ENCODE measurements at places on chromosomes 6 and 20.

DNA sequence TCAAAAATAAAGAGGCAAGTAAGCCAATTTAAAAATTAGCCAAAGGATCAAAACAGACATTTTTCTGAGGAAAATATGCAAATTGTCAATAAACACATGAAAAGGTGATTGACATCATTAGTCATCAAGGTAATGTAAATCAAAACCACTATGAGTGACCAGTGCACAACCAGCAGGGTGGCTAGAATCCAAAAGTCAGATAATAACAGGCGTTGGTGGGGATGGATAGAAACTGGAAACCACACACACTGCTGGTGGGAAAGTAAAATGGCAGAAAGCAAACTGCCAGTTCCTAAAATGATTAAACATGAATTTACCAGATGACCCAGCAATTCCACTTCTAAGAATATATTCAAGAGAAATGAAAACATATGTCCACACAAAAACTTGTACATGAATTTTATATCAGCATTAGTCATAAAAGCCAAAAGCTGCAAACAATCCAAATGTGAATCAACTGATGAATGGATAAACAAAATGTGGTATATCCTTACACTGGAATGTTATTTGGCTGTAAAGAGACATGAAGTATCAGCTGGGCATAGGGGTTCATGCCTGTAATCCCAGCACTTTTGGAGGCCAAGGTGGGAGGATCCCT is 74.8 kb upstream of the MBOAT1 start:
- no peak for DNase-seq

GRCh38 chr6:16570221-16570553 is 191.1 kb downstream of the ATXN1 start:
- DNase-seq: no peak

DNA sequence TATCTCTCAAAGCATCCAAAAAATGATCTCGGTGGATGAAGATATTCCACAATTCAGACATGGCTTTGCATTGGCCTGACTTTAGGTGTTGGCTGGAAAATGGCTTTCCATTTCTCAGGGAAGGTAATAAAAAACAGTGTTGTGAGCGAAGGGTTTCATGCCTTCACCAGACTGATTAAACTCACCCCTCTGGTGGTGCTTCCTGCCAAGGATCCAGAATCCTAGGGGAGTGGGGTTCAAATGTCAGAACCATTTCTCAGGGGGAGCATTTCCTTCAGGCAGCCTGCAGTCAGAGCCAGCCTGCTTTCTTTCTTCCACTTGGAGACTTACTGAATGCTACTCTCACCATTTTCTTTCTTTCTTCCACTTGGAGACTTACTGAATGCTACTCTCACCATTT is 45.7 kb upstream of the SMIM28 start:
- no peak for DNase-seq

DNA sequence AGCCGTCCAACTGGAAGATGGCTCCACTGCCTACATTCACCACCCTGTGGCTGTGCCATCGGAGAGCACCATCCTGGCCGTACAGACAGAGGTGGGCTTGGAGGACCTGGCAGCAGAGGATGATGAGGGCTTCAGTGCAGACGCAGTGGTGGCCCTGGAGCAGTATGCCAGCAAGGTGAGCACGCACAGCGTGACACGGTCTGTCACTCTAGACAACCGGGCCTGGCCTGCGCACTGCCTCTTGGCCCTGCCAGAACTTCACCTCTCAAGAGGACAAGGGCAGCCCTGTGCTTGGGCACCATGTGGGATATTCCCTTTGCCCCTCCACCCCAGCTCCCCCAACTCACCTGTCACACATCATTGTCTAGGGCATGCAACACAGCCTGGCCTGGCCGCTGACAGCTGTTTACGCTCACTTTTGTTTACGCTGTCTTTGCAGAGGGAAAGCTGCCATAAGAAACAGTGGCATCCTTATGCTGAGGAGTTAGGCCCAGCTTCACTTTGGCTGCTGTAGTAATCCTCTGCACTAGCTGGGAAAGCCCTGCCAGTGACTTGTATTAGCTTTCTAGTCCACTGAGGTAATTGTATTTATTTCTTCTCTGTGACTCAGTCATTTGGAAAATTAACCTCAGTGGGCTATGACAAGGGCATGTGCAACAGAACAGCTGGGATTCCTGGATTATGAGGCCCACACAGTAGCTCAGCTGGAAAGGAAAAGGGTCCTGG is 9.8 kb upstream of the DEF6 start:
- no peak for DNase-seq

- DNase-seq: no peak
Observed at GRCh38 chr6:105676857-105677256, 274.0 kb upstream of the PREP start.

DNA sequence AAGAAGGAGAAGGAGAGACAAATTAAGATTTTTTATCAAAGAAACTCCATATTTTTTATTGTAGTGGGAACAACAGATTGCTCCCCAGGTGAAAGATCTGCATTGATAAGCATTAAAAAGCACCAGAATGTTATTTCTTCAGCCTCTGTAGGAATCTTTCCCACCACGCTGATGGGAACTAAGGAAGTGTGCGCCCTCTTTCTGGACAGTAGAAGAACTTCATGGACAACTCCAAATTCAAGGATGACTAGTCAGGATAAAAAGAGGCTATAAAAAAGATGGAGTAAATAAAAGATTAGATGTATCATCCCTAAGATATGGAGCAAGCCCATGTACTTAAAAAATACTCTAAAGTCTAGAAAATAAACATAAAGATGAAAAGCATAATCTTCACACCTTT is 45.8 kb upstream of the PAK5 start:
- no peak for DNase-seq

DNA sequence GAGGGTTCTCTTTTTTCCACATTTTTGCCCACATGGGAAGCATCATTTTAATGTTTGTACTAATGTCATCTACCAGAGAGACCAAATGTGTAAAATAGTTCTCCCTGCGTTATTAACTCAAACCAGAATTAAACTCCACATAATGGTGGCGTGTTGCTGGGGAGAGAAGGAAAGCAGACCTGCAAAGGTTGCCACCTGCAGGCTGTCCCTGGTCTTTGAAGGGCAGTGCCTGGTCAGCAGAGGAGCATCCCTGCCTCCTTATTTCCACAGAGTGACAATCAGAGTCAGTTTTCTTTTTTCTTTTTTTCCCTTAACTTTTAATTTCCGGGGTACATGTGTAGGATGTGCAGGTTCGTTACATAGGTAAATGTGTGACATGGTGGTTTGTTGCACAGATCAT is 214.5 kb downstream of the TBX18 start:
- DNase-seq: no peak

- no peak for DNase-seq
Observed at GRCh38 chr20:11034025-11034424, 360.2 kb upstream of the JAG1 start.

Data from MM.1S (cell line).